T-helper 22 cell (primary cell): ENCODE measurements at places on chromosomes 5 and 9.

DNA sequence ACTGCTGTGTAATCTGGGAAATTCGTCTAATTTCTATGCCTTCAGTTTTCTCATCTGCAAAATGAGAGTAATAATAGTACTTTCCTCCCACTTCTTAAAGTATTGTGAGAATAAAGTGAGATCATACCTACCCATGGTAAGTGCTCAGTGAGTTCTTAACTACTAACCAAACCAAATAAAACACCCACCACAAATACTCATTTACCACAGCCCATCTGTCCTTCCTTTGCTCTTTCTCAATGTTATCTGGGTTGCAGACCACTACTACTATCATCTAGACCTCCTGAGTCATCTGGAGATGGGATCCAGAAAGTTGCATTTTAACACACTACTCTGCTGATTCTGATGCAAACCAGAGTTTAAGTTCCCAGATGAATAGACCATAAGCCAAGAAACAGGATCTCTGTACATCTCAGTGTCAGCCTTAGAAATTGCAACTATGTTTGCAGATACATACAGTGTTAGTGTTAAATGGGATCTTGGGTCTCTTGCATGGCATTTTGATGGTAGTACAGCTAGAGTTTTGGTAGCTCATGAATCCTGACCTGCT is 105.4 kb upstream of the ATP10B start:
- no peak for DNase-seq

DNA sequence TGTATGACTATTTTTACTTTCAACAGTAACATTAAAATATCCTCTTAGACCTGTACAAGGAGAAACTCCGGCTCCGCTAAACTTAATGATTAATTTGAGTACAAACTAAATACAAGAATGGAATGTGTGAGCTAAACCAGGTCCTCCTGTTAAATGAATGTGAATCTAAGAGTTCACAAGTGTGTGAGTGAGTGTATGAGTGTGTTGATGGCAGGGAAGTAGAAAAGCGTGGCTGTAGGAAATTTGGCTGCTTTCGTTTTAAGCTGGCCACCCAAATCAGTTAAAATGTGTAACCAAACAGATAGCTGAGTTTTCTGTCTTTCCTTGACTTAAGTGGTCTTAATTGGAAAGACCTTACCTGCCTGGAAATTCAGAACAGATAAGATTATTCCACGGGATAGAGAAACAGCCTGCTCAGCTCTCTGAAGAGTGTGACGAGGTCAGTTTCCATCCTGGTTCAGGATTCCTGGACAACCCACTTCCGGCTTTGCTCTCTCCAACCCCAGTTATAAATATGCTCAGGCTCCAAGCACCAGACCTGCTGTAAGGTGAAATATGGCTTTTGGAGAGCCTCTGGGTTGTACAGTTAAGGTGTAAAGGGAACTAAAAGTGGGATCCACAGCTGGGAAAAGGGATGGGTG is 908.6 kb upstream of the EDIL3 start:
- DNase-seq: no peak

- no peak for DNase-seq
Observed at GRCh38 chr5:32604800-32605765, 19.7 kb downstream of the SUB1 start.

DNA sequence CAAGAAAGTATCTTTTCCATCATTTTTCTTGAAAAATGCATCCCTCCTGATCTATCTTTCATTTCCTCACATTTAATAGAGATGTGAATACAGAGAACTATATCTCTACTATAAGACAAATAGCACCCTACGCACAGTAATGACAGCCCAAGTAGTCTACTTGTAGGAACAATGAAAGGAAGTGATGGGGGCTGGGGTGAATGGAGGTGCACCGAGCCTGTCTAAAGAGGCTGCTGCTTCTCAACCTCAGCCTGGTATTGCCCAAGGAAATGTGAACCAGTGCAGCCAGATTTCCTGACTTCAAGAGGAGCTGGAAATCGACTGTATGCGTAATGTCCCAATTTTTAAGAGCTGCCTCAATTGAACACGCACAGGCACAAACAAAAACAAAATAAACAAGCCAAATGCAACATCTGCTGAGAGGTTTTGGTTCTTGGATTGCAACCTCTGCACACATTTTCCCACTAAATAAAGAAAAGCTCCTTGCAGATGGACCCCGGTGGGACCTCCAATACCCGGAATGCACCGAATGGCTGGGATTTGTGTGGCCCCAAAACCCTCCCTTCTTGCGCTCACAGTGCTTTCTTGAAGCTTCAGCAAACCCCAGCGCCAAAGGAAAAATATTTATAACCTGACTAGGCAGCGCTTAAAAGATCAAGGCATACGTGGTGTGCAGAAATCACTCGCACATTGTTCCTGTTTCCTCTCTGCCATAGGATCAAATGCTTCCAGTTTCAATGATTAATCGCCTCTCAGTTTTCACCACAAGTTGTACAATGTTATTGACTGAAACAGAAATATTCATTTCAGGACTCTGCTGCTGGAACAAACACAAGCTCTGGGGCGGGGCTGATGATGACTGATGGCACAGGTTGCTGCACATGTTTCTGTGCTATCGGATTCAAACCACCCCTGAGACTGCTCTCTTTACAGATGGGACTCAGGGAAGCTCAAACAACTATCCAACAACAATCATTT is 68.3 kb downstream of the KCNIP1 start:
- DNase-seq: no peak

- DNase-seq: no peak
Observed at GRCh38 chr5:74648835-74649293, 8.3 kb upstream of the ENC1 start.

DNA sequence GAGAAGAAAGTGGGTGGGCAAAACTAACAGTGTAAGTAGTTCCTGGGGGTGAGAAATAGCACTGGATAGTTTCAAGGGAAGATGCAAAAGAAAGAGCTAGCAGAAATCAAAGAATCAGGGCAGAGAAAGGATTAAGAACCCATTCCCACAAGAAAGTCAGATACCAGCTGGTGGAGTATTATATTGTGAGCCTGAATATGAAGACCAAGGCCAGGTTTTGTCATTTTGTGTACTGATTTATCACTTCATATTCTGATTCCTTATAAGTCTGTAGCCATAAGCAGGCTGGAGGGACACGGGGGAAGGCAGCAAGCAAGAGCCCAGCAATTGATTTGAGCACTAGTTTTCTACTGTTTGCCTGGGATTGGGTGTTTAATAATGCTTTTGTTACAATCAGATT is 80.2 kb downstream of the FREM1 start:
- no peak for DNase-seq

DNA sequence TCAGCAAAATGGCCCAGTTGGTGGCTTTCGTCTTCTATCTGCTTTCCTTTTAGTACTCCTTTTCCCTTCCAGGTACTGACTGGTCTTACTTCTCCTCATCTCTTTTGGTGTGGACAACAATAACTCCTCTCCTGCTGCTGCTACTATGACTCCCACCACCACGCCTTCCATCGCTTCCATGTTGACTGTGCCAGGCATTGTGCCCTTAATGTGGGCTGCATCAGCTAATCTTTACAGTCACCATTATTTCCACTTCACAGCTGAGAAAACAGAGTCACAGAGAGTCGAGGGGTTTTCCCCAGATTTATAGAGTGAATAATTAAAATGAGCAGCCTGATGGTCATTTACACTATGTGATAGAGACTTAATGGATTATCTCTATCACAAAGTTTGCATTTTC is 184.9 kb upstream of the IL12B start:
- no peak for DNase-seq

GRCh38 chr5:132411304-132412013 is 41.9 kb downstream of the SLC22A5 start:
- no peak for DNase-seq

DNA sequence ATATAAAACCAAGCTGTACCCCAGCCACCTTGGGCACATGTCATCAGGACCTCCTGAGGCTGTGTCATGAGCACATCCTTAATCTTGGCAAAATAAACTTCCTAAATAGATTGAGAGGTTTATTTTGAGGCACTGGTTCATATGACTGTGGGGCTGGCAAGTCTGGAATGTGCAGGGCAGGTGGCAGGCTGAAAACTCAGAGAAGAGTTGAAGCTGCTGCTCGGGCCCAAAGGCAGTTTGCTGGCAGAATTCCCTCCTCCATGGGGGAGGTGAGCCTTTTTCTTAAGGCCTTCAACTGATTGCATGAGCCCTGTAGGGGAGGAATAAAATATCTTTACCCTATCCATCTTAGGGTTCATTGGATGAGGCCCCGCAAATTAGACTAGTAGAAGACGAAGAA is 72.2 kb upstream of the CDK20 start:
- no peak for DNase-seq

DNA sequence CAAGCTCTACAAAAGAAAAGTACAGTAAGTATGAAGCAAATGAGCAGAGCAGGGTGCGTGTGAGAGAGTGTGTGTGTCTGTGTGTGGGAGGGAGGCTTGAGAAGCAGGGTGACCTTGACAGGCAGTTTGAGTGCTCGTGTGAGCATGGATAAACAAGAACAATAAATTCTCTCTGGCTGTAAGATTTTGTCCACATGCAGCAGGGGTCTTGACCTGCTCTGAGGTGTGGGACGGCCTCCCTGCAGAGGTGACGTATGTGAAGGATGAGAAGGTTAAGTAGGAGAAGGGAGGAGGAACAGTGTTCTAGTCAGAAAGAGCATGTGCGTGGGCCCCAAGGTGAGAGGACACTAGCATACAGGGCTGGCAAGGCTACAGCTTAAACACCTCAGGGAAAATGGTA is 49.0 kb downstream of the SPTLC1 start:
- DNase-seq: no peak

DNA sequence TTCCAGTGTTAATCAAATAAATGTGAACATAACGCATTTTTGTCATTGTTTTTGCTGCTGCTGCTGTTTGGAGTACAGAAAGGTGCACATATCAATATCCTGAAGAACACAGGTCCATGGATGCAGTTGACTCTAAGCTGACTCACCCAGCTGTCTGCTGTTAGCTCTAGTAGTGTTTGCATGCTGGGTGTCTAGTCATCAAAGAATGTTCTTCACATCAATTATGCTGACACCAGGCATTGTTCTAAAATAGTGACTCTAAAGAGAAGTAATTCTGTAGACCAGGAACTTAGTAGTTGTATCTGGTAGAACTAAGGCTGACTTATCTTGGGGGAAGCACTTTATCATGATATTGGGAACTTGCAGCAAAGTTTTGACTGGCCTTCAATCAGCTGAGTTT is 55.7 kb upstream of the DPYSL3 start:
- no peak for DNase-seq

- DNase-seq: no peak
Observed at GRCh38 chr9:128232528-128233428, 29.6 kb downstream of the DNM1 start.

DNA sequence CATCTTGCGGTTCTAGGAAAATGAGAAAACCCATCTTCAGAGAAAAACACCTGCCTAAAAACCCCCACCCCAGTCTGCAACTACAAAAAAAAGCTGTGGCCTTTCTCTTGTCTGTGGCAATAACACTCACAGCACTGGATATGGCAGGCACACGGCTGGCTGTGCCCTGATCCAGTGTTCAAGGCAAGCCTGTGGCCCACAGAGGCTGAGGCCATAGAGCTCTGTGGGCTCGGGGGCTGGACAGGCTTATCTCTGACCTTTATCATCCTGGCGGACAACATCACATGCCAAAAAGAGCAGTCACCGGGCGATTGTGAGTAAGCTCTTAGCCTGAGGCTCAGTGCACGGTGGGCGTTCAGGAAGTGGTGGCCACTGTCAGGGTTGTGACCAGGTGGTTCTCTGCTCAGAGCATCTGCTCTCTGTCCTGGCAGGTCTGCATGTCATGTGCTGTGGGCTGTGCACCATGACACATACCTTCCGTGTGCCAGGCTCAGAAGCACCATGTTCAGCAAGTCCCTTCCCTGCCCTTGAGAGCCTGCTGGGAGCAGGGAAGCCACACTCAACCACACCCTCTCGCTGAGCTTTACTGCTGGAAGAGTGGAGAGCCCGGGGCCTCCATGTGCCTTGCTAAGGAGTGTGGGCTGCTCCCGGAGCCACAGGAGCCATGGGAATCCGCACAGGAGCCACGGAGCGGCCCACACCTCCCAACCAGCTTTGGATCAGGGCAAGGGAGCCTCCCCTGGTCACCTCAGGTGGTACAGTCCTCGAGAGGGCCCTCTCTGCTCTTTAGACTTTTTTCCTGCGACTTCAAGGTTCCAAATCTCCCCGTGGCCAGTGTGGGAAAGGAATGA is 34.6 kb upstream of the WDR38 start:
- DNase-seq: no peak

- DNase-seq: peak; percentile 8
Observed at GRCh38 chr5:126449751-126450271, 26.6 kb downstream of the GRAMD2B start.

DNA sequence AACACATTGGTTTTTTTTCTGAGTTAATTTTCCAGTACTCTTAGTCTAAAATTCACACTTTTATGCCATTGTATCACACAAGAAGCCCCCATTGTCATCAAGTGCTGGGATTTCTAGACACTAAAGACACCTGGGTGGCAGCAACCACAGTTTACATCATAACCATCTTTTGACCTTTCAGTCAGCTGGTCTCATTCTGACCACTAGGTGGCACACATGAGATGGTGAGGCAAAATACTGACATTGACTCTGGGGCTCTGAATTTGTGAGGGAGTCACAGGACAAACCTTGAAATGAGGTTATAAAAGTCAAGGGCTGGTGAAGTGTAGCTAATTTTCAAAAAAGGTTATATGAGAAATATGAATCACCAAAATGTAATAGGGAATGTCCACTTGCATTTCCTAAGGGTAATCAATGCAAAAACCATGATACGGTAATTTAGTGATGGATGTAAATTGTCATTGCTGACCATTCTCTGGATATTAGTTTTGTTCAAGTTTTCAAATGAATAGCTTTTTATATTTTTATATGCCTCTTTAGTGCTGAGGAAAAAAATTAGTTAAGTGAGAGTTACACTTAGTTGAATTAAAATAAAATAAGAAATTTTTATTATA is 229.4 kb downstream of the DMAC1 start:
- peak; percentile 1 for DNase-seq

GRCh38 chr5:78533356-78533755 is 115.2 kb downstream of the LHFPL2 start:
- no peak for DNase-seq

DNA sequence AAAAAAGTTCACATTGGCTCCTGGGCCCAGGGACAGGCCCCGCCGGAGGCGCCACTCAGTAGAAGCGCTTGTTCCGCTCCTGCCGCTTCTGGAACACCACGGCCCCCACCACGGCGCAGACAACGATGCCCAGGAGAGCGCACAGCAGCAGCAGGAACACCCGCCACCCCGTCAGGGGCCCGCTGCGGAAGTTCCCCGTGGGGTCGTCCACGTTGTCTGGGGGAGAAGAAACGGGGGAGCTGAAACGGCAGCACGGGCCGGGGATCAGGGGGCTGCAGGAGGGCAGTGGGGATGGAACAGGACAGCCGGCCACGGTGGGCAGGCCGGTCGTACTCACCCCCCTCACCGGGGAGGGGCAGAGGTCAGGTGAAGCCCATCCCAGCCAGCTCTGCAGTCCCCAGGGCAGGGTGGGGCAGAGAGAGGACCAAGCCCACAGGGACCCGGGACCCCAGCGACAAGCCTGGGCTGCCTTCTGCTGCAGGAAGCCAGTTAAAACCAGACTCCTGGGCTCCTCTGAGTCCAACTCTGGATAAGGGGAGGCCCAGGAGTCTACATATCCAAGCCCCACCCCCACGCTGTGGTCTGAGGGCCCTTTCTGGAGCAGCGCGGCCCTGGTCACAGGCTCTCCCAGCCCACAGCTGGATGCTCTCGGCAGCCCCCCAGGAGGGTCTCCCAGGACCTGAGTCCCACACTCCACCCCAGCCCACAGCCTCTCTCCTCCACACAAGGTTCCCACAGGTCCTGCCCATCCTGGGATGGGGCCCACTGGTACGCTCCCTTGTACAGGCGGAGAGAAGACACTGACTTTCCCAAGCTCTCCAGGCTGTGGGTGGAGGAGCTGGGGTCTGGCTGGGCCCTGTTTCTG is 19.2 kb downstream of the LMAN2 start:
- no peak for DNase-seq

- no peak for DNase-seq
Observed at GRCh38 chr5:75667586-75667985, 49.7 kb downstream of the POC5 start.
